ENCODE measurements at places on chromosomes 5 and 9.

- no peak for DNase-seq
These were observed 161.8 kb upstream of the VLDLR start for GRCh38 chr9:2459756-2460155.

GRCh38 chr5:171926311-171926710 is 80.1 kb downstream of the FBXW11 start:
- no peak for DNase-seq

DNA sequence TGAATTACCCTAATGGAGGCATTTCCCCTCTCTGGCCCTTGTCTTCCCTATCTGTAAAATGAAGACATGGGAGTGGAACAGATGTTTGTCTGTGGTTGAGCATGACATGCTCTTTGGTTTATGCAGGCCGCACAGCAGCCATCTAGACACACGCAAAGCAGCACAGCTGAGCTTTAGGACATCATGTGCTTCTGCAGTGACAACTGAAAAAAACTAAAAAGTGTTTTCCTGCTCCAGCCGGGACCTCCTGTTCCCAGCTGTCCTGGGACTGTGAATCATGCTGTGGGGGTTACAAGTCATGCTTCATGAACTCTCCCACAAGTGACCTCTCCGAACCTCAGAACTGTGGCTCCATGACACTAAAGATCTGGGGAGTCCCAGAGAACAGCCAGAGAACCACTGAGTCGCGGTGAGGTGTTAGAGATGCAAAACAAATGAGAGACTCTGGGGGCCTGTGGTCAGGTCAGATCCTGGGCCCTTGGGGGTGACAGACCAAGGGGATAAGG is 1.7 kb downstream of the SMIM3 start:
- DNase-seq, result no peak

DNA sequence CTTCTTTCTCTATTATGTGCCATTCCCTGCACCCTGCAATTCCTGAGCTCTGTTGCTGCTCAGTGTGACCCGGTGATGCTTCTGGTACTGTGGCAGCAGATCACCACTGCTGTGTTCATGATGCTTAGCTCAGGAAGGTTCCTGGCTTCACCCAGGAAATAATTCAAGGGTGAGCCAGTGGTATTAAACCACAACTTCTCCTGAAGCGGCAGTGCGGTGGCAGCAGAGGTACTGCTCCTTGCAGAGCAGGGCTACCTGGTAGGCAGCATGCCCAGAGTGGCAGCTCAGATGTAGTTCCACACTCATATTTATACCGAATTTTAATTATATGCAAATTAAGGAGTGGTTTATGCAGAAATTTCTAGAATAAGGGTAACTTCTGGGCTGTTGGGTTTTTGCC is 213.8 kb upstream of the ZNF608 start:
- DNase-seq, result no peak

- no peak for DNase-seq
These were observed 133.8 kb downstream of the LIFR start for GRCh38 chr5:38422622-38423021.

GRCh38 chr9:124313940-124314339 is 56.2 kb downstream of the NEK6 start:
- no peak for DNase-seq

DNA sequence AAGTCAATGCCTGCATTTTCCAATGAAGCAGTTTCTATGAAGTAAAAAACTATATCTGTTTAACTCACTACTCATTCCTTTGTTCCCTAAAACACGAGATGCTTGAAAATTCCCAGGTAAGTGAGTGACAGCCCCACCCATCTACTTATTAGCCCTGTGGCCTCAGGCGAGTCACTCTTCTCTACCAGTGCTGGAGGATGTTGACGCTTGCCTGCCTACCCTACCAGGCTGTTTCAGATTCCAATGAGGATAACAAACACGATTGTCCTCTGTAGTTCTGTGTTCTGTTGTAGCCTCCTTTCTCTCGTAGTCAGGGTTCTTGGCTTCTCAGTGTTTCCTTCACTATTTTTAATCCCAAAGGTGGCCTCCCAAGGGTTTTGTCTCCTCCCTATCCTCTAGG is 388.8 kb downstream of the KDM4C start:
- DNase-seq, result peak; percentile 37

DNA sequence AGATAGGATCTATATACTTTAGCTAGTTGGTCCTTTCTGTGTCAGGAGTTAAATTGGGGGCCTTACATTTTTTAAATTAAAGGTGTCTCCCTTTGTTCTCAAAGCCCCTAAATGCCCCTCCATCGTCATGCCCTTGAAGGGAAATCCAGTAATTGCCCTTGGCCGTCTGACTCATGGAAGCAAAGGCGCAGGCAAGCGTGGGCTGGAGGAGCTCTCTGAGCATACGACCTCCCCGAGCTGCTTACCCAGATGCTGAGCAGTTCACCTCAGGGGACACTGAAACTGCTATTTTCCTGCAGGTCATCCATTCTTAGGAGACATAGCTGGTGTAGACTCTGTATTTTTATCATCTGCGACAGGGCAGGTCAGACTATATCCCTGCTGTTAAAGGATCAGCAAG is 23.0 kb downstream of the PCSK1 start:
- no peak for DNase-seq

- DNase-seq, result no peak
These were observed 872 bp upstream of the SMIM3 start for GRCh38 chr5:150777685-150778084.

- no peak for DNase-seq
These were observed 70.1 kb downstream of the GNAQ start for GRCh38 chr9:77961541-77961940.

DNA sequence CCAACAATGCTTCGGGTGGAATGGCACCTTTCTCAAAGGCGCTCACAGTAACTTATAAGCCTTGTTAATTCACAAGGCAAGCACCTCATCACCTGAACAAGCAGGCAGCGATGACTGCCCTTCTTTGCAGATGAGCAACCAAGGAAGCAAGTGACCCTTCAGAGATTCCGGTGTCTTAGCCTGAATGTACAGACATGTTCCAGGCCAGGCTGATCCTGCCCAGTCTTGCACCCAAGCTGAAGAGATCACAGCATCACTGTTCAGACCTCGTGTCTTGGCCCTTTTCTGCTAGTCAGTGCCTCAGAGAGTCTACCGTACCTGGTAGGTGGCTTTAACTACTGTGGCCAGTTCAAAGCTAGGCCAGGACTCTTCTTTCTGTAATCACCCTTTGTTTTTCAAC is 94.7 kb upstream of the ERCC6L2 start:
- DNase-seq, result peak; percentile 57

DNA sequence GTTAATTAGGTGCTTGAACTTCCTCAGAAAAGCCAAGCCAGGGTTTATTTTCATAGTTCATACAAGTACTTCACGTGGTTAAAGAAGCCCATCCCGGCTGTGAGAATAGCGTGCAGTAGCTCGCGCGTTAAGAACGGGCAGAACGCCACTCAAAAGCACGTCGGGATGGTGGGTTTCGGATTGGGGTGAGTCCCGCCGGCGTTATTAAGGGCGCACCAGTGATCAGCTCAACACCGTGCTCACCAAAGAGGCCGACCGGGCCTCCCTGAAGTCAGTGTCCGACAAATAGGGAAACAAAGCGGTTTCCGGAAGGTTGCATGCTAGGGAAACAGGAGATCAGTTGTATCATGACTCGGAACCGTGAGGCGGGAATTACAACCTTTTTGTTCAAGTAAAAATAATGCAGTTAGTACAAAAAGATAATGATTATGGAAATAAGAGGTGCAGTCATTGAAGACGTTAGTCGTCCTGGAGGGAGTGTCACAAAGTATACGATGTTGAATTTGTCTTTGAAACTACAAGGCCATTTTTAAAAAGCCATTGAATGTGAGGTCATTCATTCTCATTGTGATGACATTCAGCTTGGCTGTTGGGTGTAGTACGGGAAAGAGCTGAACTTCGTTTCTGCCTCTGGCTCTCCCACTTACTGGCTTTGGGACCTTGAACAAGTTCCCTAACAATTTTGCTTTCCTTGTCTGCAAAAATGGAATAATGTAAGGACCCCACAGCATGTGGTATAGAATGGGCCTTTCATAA is 992 bp downstream of the SETD9 start:
- DNase-seq, result no peak

GRCh38 chr9:87070336-87070735 is 123.0 kb upstream of the GAS1 start:
- no peak for DNase-seq

- DNase-seq, result no peak
These were observed 637.2 kb upstream of the ITGA1 start for GRCh38 chr5:52150501-52150900.

DNA sequence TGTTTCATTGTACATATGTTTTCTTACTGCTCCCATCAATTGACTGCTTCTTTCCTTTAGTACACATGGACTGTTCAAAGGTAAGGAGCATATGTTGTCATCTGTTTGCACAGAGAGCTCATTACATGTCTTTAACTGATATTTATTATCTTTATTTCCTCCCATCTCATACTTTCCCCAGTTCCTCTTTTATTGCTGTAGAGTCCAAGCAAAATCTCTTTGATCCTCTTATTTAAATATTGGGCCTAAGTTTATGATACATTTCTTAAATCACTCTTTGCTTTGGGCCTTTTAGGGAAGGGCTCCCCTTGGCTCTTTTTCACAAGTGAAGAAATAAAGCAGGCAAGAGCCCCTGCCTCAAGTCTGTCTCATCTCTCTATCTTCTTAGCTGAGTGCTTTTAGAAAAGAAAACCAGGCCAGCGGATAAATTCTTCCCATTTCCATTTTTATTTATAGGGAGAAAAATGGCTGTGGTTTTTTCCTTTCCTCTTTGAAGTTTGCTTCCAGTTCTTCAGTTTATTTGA is 152.4 kb downstream of the DOCK2 start:
- DNase-seq, result no peak

- DNase-seq, result no peak
These were observed 3.3 kb upstream of the SECISBP2 start for GRCh38 chr9:89314955-89315354.

- no peak for DNase-seq
These were observed 148.3 kb upstream of the RUSC2 start for GRCh38 chr9:35341585-35341984.

DNA sequence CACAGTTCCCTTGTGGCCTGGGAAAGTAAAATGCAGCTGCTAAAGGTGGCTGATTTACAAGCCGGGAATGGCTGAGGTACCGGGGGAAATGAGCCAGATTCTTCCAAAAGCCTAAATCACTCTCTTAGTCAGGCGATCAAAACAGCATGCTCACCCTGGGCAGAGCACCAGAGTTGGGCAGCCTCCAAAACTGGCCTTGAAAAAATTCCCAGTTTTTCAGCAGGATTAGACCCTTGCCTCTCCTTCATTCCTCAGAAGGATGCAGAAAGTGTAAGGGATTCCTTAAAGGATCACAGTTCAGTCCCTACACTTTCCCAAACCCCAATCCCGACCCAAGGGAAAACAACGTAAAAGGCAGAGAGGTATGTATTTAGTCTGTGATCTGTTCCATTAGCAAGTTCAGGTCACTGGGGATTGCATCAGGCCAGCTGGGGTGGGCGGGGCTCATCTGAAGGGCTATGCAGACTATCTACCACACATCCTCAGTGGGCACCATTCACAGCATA is 16.9 kb downstream of the TMEM174 start:
- no peak for DNase-seq

GRCh38 chr9:129724456-129725190 is 28.2 kb downstream of the PTGES start:
- no peak for DNase-seq

DNA sequence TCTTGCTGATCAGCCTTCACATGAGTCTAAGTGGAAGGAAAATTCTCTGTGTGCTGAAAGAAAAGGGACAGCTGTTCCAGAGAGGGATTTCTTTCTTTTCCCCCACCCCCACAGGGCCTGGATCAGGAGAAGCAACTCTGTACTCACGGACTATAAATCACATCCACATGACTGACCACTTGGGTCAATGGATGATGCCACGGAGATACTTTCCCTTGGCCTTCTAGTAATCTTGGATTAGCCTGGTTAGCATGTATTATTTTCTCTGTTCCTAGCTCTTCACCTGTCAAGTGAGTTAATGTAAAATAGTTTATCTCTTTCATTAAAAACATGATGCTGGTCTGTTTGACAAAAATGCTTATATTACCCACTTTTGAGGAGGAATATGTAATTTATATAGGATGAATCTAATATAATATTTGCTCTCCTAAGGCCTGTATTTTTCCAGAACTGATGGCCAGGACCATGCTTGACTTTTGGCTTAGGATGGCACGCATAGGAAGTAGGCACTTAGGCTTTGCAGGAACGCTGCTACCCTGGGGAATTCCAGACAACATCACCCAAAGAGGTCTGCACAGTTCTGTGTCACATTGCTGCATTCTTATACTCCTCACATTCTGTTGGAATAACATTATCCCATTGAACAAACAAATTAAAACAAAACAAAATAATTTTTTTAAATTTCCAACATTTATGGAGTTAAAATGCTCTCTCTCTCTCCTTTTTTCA is 892.1 kb downstream of the TLE1 start:
- DNase-seq, result no peak

GRCh38 chr5:5822729-5823257 is 400.3 kb downstream of the ICE1 start:
- DNase-seq, result no peak

DNA sequence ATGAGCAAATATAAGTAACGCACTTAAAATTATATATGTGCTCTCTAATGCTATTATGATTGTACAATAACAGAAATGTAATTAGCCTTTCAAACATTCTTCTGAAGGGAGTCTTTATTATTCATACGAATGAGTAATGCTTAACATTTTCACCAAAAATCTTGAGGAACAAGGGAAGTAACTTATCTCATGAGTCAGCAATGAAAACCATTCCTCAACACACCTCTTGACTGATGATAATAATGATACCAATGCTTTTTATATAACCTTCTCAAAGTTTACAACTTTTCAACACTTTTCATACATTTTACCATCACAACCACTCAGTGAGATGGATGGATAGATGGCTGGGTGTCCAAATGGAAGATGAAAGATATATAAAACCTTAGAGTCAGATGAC is 369.3 kb downstream of the BNC2 start:
- peak; percentile 37 for DNase-seq

GRCh38 chr9:129005336-129005997 is 22.7 kb downstream of the SH3GLB2 start:
- no peak for DNase-seq

- no peak for DNase-seq
These were observed 159.4 kb downstream of the MACROH2A1 start for GRCh38 chr5:135239453-135240282.

- no peak for DNase-seq
These were observed 47.6 kb downstream of the PDCD1LG2 start for GRCh38 chr9:5557606-5558587.

- DNase-seq, result no peak
These were observed 110.7 kb downstream of the TLE1 start for GRCh38 chr9:81578606-81579005.

- DNase-seq, result no peak
These were observed 92.2 kb upstream of the LMX1B start for GRCh38 chr9:126521551-126521950.

DNA sequence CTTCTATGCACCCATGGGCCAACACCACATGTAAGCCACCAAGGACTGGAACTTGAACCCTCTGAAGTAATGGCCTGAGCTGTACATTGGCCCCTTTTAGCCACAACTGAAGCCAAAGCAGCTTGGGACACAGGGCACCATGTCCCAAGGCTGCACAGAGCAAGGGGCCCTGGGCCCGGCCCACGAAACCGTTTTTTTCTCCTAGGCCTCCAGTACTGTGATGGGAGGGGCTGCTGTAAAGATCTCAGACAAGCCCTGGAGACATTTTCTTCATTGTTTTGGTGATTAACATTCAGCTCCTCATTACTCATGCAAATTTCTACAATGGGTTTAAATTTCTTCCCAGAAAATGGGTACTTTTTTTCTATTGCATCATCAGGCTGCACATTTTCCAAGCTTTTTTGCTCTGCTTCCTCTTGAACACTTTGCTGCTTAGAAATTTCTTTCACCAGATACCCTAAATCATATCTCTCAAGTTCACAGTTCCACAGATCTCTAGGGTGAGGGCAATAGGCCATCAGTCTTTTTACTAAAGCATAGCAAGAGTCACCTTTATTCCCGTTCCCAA is 25.5 kb upstream of the FBXW11 start:
- DNase-seq, result no peak

Data from epithelial cell of prostate (primary cell).